ENCODE measurements at places on chromosomes 11 and 22. TPM values are rescaled to one million over a fixed set of nuclear protein-coding genes. Genes with fewer than 3 reads are reported as not detected.
A peak's percentile ranks its signal among the peaks of the same experiment; 100 is the strongest.

- DNase-seq, result no peak
These were observed 14.0 kb downstream of the MYRF start for GRCh38 chr11:61766353-61766841.

GRCh38 chr11:107991868-107992414 is 16.8 kb upstream of the CUL5 start:
- no peak for DNase-seq

The MMP13 gene
- total RNA-seq, result not detected

The NRIP3 gene
- total RNA-seq, result 12.0 TPM

- DNase-seq, result no peak
These were observed 16.5 kb upstream of the GAL start for GRCh38 chr11:68667511-68668500.

GRCh38 chr11:119664063-119664572 is 64.9 kb downstream of the NECTIN1 start:
- DNase-seq, result no peak

DNA sequence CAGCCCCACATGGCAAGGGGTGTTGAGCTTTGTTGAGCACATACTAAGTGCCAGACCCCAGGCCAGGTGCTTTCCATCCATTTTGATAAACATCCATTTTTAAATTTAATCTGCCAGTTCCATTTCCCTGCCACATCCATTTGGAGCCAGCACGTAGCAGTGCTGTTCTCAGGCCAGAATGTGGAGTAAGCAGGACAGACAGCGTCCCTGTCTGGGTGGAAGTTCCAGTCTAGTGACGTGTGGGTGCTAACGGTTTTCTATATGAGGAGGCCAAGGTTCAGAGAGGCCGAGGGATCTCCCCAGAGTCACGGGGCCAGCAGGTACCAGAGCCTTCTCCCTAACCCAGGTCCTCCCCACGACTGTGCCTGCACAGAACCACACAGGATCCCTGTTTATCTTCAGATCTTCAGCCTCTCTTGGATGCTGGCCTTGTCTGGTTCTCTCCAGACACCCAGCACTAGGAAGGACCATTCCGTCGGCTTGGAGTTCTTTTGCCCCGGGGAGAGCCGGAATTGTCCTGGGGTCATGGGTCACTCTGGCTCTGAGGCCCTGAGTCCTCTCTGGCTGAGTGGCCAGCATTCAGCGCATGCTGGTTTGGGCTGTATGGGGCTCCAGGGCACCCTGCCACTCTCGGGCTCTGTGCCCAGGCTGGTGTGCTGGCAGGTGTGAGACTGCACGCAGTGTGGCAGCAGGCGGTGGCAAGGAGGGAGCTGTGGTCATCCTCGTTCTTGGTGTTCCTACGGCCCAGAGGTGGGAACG is 63.6 kb upstream of the PPARA start:
- peak; percentile 86 for DNase-seq

- DNase-seq, result peak; percentile 91
These were observed 44.3 kb upstream of the JAM3 start for GRCh38 chr11:134024420-134025081.

DNA sequence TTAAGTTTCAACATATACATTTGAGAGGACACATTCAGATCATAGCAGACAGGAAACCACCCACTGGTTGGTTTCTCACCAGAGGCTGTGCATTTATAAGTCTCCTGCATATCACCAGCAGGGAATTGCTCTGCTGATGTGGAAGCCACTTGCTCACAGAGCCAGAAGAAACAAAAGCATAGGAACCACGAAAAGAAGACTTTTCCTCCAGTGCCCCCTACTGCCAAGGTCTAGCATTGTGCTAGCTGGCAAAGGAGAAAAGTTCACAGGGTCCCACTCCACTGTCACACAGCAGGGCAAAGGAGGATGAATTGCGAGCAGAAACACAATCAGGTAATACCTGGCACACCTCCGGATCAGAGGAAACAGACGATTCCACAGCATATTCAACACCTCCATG is 28.9 kb upstream of the ISX start:
- DNase-seq, result peak; percentile 2

The WNT7B gene
- not detected for total RNA-seq

DNA sequence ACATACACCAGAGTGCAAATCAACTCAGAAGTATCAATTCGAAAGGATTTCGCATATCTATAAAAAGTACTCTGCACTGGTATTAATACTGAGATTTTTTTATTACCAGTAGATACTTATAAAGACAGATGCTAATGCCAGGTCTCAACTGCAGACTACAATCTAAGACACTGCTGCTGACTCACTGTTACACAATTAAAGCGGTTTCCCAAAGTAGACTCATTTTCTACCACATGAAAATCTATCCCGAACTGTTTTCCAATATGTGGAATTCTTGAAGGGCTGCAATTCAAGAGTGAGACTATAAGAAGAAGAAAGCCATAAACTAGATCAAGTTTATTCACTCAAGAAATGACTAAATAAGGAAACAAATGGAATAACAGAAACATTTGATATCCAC is 57.2 kb upstream of the ARHGAP32 start:
- DNase-seq, result peak; percentile 92

DNA sequence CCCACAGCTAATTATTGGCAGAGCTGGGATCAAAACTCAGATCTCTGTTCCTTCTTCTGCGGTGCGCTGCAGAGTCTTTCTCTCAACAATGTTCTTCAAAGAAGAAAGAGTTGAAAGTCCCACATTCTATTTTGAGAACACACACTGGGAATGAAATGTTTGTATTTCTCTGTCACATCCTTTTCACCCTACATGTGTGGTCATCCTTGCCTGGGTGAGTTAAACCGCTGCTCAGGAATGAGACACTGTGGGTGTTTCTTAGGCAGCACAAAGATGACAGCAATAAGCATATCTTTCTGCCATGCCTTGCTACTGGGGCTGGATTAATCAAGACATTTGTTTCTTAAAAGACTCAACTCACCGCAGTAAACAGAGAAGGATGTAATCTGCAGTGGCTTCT is 222.6 kb downstream of the LARGE1 start:
- peak; percentile 46 for DNase-seq

DNA sequence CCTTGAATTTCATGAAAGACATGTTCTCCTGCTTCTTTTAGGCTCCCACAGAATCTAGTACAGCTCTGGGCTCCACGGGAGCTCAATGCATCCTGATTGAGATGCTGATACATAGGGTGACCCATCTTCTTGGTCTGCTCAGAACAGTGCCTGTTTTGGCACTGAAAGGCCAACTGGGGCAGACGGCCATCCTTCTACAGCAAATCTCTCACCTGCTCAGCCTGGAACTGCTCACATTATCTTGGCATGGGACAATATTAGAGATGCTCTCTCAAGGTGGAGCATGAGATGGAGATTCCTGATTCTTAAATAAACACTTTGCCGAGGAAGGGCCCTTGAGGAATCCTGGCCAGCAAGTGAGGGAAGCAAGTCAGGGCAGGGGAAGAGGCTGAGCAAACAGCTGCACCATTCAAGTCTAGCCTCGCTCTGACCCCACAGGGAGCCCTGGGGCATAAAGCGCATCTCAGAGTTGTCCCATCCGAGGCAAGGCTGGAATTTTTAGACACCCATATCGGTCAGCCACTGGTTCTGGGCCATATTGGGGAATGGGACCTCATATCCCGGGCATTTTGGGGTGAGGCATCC is 58.4 kb upstream of the CSNK2A3 start:
- DNase-seq, result no peak
